Activated T-helper 1 cell treated with anti-CD3 and anti-CD28 coated beads, Interleukin-12 subunit alpha, Interleukin-12 subunit beta, Interleukin-2, Interleukin-4 antibody, amounts not matched to agents 30 ng/mL and 10 ng/mL and 1 ng/mL, durations not matched to agents 14 hours and 24 hours and 36 hours (primary cell): ENCODE measurements at places on chromosomes 3 and 15. TPM values are rescaled to one million over a fixed set of nuclear protein-coding genes. Genes with fewer than 3 reads are reported as not detected.

The CCK gene
- total RNA-seq = not detected in 2 replicates

The GHRL gene
- 1.8 and 2.4 TPM in 2 replicates for total RNA-seq

The SH2D7 gene
- not detected in 2 replicates for total RNA-seq

The SLC24A5 gene
- total RNA-seq = not detected in 2 replicates

The MYL3 gene
- not detected in 2 replicates for total RNA-seq

The HACD3 gene
- total RNA-seq = 45.8 and 46.0 TPM in 2 replicates

The ZNF660 gene
- total RNA-seq = 0.21 TPM in 1 of 2 replicates, not detected in the other

The SMCO1 gene
- not detected in 2 replicates for total RNA-seq

The CATSPER2 gene
- total RNA-seq = 8.1 and 8.9 TPM in 2 replicates

The SLC28A2 gene
- not detected in 2 replicates for total RNA-seq

The GHSR gene
- total RNA-seq = not detected in 2 replicates

The GOLGA8J gene
- total RNA-seq = 0.23 TPM in 1 of 2 replicates, not detected in the other

The MAP1A gene
- 2.2 and 2.3 TPM in 2 replicates for total RNA-seq

The DUOXA2 gene
- not detected in 2 replicates for total RNA-seq

The SLC9C1 gene
- not detected in 2 replicates for total RNA-seq
